CD8-positive, alpha-beta T cell (primary cell): ENCODE measurements at places on chromosomes 11 and 22. TPM values are rescaled to one million over a fixed set of nuclear protein-coding genes. Genes with fewer than 3 reads are reported as not detected.

SLC25A45 gene
- 29.6 TPM for total RNA-seq

LARGE2 gene
- 4.2 TPM for total RNA-seq

TPBGL gene
- 0.31 TPM for total RNA-seq

PPP1R14B gene
- total RNA-seq = 30.8 TPM

OR52N4 gene
- total RNA-seq = 0.78 TPM

DDTL gene
- total RNA-seq = not detected

GUCY1A2 gene
- not detected for total RNA-seq

SLC37A2 gene
- not detected for total RNA-seq

JAM3 gene
- 15.2 TPM for total RNA-seq

TAF1D gene
- 167 TPM for total RNA-seq

- no peak for DNase-seq
Measured at GRCh38 chr11:112118176-112118575, 31.5 kb downstream of the SDHD start.

DNA sequence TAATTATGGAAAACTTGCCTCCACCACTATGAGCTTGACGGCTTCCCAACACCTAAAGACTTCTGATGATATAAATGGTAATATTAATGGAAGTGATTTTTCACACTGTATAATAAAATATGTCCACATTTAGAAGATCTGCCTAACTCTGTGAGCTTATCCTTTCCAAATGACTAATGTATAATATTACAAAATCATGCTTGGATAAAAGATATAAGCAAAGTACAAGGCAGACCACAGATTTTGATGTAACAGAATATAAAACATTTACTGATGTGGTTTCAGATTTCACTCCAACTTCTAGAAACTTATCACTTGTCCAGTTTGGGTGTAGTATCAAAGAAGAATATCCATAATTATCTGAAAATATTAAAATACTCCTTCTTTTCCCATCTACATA lies 36.9 kb downstream of the GALNT18 start:
- no peak for DNase-seq

DNA sequence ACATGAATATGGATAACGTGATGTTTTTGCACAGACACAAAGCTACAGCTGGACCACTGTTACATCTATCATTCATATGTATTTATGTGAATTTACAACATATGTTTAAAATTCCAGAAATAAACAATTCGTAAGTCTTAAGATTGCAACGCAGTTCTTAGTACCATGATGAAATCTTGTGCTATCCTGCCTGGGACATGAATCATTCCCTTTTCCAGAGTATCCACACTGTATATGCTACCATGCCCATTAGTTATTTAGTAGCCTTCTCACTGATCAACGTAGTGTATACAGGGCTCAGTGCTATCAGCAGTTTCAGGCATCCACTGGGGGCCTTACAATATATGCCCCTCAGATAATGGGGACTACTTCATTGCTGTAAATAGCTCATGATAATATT lies 4.3 kb downstream of the ATL3 start:
- DNase-seq = no peak

DNA sequence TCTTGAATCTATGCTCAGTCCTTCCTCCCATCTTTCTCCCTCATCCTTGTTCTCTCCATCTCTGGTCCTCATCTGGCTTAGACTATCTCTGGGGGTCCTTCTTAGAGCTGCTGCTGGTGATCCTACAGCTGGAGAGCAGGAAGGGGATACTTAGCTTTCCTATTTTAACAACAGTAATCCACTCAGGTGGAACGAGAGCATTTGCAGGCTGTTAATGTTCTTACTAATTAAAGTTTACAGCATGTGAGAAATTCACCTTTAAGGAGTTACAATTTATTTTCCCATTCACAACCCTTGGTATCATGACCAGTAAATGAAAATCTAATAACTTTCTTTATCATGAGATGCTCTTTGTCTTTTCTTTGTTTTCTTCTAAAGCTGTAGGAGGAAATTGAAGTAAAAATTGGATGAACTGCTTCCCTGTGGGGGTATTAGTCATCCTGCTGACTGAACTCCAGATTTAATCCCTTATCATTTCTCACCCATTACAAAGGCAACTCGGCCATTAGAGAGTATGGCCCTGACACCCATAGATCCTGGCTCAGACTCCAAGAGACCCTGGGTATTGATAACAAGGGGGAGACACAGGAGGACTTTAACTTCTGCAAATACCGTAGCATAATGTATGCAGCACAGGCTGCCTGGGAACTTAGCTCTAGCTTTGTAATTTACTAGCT lies 37.6 kb upstream of the MTNR1B start:
- DNase-seq = no peak

DNA sequence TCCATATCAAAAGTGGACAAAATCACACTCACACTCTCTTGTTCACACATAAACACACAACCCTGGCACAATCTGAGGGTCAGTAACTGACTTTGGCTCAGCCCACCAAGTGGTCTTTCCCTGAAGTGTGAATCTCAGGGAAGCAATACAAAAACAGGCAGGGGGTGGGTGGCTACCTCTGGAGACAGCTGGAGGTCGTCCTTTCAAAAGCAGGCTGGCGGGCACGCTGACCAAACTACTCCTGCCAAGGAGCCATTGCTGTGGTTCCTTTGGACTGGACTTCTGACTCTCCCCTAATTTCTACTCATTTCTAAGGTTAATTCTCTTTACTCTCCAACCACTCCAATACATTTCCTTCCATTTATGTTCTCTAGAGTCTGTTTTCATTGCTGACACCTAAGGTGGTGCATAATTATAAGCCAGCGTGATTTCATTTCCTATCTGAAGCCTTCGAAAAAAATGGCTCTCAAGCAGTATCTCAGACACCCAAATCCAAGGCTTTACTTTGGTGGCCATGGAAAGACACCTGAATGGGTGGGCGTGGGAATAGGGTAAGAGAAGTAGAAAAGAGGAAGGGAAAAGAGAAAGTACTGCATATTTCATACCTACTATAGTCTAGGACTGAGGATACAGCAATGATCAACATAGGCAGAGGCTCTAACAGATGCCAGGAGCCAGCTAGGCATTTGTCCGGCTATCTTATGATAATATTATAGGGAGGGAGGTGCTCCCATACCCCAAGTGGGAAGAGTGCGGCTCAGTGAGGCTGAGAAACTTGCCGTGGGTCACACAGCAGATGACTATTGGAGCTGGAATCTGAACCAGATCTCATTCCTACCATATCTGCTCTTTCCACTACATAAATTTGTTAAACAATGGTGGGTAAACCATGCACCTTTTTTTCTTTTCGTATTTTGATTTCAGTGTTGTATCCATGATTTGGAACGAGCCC lies 22.0 kb downstream of the FZD4 start:
- no peak for DNase-seq

DNA sequence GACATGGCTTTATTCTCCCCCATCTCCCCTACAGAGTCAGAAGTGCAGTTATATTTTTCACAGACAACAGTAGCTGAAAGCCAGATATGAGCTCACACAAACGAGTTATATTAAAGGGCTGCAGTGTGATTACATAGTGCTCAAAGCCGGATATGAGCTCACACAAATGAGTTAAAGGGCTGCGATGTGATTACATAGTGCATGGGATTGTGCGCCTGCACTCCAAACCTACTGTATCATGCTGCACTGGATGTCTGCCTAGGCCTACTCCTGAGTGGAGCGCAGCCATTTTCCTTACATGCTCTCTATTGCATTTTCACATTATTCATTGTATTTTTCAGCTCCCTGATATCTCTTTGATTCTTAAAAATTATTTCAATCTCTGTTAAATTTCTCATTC lies 414.6 kb upstream of the LARGE1 start:
- DNase-seq = no peak

DNA sequence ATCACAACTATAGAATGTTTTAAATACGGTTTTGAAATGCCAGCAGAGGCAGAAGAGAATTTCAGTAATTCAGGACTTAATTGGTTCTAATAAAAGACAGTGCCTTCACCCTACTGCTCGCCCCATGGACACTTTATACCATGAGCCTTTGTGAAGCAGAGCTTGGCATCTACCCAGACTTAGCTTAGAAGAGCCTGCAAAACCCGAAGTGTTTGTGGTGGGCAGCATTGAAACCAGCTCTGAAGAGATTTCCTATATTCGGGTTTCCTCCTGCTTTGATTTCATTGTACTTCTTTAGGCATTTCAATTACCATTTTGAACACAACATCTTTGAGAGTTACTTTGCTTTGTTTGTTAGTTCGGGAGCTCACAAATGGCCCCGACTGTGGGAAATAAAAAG lies 185.1 kb upstream of the MTNR1B start:
- no peak for DNase-seq

DNA sequence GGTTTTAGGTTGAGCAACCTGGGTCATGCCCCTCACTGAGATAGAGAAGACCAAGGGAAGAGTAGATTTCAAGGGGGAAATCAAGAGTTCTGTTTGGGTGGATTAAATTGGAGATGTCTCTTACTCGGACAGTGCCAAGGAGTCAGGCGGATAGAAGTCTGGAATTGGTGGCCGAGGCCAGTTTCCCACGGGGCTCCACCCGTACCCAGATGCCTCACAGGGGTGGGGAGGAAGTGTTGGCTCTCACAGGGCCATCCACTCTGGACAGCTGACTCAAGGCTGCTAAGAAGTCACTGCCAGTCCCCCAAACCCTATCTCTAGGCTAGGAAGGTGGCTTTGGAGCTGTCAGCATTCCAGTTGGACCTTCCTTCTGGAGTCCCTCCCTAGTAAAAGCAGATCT lies 79.1 kb upstream of the TIMP3 start:
- no peak for DNase-seq

GRCh38 chr22:43159484-43160178 lies 8.3 kb downstream of the TSPO start:
- no peak for DNase-seq

- DNase-seq = no peak
Measured at GRCh38 chr11:99812516-99812915, 791.8 kb downstream of the CNTN5 start.

GRCh38 chr11:120482149-120482548 lies 29.4 kb upstream of the GRIK4 start:
- no peak for DNase-seq
